ENCODE measurements at places on chromosomes 2 and 18.

GRCh38 chr2:152609699-152610098, 107.6 kb downstream of the PRPF40A start:
- DNase-seq: no peak

DNA sequence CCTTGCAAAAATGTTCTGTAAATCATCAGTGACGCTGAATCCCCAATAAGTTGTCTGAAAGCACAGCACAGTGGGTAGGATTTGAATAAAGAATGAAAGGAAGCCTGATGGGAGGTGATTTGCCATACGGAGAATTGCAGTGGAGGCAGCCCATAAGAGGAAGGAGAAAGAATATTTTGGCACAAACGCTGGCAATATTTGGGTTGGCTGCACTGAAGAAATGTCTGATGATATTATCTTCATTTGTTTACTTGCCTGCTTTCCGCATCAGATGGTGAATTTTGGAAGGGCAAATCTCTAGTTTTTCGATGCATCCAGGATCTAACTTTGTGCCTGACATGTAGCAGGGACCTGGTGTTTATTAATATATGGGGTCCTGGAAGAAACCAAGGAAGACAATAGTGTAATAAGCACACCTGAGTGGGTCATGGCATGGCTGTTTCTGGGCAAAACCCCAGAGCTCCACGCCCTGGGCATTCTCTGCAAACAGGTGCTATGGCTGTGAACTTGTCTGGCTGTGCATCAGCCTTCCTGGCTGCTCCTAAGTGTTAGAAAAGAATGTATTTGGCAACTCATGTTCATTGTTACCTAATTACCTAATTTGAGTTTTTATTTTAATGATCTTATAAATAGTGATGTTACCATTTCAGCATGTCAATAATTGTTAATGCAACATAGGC, 5.9 kb downstream of the GALR1 start:
- no peak for DNase-seq

DNA sequence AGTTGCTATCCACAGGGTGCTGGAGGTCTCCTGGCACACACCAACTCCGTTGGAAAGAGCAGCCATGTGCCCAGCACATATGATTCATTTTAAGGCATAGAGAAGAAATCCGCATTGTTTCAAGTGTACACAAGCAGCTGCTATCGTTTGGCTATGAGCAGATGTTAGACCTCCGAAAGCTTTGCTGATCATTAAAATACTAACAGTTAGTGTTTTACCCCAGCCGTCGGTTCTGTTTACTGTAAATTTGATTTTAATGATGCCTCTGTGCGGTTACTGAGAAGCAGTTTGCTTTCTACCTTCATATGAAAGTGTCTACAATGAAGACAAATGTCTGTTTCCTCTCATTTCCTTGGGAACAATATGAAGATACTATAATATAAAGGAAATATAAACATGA, 154.9 kb downstream of the PTGR3 start:
- no peak for DNase-seq

- DNase-seq: no peak
These were observed 53.7 kb downstream of the APLF start for GRCh38 chr2:68521037-68521436.

DNA sequence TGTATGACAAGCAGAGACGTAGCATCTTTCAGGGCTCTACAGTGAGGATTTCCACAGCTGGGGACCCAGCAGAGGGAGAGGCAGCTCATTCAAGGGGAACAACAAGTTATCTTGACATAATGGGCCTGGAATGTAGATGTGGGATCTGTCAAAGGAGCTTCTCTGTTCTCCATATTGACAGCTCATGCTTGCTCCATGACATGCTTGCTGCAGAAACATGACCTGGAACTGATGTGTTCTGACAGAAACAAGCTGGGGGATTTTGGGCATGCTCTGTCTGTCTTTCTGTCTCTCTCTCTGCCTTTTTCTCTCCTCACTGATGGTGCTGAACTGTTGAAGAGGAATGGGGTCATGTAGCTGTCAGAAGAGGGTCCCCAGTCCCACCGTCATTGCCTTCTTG, 79.6 kb downstream of the MMADHC start:
- DNase-seq: no peak

DNA sequence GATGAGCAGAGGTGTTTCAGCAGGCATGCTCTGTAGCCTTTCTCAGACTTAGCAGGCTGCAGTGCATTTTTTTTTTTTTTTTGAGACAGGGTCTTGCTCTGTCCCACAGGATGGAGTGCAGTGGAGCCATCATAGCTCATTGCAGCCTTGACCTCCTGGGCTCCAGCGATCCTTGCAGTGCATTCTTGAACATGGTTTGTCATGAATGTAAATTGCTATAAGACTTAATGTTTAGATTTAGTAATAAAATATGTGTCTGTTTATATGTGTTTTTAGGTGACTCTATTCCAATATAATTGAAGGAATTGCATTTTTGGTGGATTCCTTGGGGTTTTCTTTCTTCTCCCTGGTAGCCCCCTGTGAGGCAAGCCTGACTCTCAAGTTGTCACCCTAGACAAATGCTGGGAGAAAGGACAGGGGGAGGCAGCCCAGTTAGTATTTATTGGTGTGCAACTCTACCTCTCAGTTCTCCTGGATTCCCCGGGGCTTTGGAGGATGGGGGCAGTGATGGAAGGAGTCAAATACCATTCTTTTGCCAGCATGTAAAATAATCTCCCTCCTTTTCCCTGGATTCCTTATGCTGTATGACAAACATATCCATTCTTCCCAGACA, 22.7 kb downstream of the LYPD6B start:
- no peak for DNase-seq

DNA sequence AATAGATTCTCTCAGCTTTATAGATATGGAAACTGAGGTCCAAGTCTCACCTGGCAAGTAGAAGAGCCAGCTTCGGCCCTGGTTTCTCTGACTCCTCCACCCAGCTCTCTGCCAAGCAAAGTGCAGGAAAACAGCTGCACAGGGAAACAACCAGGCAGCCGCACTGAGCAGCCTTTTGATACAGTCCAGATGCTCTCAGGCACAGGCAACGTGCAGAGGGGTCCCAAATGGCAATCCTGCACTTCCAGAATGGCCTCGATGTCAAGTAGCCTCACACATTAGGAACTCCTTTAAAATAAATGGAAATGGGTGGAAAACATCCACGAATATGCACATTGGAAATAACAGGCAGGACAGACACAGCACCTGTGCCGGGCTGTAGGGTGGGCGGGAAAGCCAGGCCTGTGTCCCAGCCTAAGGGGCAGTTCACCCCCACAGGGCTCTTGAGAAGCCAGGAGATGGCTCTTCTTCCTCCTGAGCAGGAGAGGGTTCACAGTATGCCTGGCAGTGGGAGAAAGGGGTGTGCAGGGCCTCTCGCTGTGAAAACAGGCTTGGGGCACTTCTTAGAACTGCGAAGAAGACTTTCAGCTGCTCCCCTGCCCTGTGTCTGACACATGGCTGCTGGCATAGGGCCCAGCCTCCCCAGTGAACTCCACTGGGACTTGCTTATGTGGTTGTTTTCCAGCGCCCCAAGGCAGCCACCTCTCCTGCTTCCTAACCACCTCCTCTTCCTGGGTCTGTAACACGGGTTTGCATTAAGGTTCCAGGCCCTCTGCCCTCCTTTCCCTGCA, 63.9 kb upstream of the TUBA3E start:
- no peak for DNase-seq

GRCh38 chr18:37552286-37552685, 13.3 kb downstream of the CELF4 start:
- DNase-seq: no peak

Data from mesothelial cell of epicardium (in vitro differentiated cells).